ENCODE measurements at places on chromosomes 2 and 18. TPM values are rescaled to one million over a fixed set of nuclear protein-coding genes. Genes with fewer than 3 reads are reported as not detected.

DNA sequence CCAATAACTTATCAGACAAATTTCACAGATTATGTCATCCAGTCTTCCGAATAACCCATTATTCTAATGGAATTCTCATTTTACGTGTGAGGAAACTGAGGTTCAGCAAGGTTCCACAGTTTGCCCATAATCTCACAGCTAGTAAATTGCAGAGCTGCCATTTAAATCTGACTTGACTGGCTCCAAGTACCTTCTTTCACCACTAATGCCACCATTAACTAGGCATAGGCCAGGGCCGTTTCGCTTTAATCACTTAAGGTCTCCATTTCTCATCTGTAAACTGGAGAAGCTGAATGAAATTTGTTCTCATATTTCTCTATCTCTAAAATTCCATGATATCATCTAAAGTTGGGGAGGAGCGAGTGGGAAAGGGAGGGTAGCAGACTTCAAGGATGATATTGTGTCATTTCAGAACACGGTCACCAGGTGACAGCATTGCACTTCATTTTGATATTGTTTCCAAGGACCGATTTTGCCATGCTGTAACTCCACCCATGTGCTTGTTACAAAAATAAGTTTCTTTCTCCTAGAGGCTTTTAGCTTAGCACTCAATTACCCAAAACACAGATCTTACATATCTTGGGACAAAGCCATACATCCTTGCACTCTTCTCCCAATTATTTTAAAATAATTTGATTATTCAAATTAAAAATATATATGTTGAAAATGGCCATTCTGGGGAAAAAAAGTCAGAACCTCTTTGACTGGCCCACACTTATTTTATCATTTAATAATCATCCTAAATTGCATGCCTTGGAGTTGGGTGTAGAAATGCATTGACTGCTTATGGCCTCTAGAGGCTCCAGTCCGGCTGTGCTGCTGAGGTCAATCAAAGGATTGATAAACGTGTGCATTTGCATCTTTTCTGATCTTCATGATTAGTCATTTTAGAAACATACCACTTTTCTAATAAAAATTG, 123.8 kb downstream of the AKAIN1 start:
- no peaks in the 10 kb centered on the region for H3K27me3 ChIP-seq
- H3K4me1 ChIP-seq, result no peaks in the 10 kb centered on the region
- no peak for DNase-seq

Gene SRD5A2
- total RNA-seq, result 8.5 TPM

Gene C2orf80
- not detected for total RNA-seq

DNA sequence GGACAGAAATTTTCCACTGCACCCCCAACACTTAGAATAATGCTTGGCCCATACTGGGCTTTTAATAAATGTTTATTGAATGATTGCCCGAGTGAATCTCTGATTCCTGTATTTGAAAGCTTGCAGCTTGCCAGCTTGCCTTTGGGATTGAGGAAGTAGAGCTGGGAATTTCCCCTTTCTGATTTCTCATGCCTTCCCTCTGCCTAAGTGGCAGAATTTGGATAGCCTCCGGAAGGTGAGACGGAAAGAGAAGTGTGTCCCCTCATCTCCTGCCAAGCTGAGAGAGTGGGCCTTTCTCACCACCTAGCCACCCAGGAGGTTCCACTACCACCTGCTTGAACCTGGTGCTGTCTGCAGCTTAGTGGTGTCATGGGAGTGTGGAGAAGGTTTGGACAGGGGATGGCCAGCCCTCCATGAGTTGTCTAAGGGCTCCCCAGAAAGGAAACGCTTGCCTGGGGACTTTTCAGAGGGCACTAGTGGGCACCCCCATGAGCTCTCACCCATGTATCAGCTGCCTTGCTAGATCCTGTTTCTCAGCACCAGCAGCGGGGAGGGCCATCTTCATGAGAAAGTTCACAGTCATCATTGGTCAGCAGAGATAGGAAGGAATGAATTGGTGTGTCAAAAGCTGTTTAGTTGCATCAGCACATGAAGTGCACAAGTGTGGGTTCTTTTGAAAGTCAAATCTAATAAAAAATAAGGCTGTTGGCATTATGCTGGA, 8.6 kb upstream of the NCOA1 start:
- no peak overlapping the region for H3K4me3 ChIP-seq
- no peaks in the 10 kb centered on the region for H3K36me3 ChIP-seq
- H3K27ac ChIP-seq, result no peak overlapping the region
- no peaks in the 10 kb centered on the region for H3K27me3 ChIP-seq
- DNase-seq, result no peak
- no peaks in the 10 kb centered on the region for H3K4me1 ChIP-seq

DNA sequence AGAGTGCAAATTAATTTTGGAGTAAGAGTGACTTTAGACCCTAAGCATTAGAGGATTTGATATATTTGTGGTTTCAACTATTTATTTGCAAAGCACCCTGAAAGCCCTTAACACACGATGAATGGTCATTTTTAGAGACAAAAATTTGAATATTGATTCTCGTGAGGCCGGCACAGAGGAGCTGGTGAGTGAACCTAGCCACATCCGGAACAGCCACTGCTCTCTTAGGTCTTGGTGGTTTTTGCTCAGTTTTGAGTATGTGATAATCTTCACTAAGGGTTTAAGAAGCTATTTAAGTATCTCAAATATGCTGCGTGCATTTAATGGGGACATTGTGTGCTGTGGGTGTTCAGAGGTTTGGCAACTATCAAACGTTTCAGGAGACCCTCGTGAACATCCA, 204.8 kb downstream of the TSN start:
- no peak overlapping the region for H3K27ac ChIP-seq
- H3K27me3 ChIP-seq, result no peaks in the 10 kb centered on the region
- no peaks in the 10 kb centered on the region for H3K4me1 ChIP-seq
- H3K4me3 ChIP-seq, result no peak overlapping the region
- H3K36me3 ChIP-seq, result no peaks in the 10 kb centered on the region
- no peak for DNase-seq

DNA sequence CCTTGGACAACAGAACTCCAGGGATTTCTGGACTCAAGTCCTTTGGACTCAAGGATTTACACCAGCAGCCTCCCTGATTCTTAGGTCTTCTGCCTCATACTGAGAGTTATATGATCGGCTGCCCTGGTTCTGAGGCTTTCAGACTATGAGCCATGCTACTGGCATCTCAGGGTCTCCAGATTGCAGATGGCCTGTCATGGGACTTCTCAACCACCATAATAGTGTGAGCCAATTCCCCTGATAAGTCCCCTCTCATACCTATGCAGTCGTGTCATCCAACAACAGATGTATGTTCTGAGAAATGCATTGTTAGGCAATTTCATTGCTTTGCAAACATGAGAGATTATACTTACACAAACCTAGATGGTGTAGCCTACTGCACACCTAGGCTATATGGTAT, 61.4 kb upstream of the MSTN start:
- H3K36me3 ChIP-seq, result no peaks in the 10 kb centered on the region
- H3K27ac ChIP-seq, result no peak overlapping the region
- no peak for DNase-seq
- no peaks in the 10 kb centered on the region for H3K4me1 ChIP-seq

Gene PNO1
- total RNA-seq, result 20.2 TPM

Gene HOXD13
- 11.8 TPM for total RNA-seq

Gene NTSR2
- total RNA-seq, result 0.34 TPM

Gene ZDBF2
- 8.1 TPM for total RNA-seq

DNA sequence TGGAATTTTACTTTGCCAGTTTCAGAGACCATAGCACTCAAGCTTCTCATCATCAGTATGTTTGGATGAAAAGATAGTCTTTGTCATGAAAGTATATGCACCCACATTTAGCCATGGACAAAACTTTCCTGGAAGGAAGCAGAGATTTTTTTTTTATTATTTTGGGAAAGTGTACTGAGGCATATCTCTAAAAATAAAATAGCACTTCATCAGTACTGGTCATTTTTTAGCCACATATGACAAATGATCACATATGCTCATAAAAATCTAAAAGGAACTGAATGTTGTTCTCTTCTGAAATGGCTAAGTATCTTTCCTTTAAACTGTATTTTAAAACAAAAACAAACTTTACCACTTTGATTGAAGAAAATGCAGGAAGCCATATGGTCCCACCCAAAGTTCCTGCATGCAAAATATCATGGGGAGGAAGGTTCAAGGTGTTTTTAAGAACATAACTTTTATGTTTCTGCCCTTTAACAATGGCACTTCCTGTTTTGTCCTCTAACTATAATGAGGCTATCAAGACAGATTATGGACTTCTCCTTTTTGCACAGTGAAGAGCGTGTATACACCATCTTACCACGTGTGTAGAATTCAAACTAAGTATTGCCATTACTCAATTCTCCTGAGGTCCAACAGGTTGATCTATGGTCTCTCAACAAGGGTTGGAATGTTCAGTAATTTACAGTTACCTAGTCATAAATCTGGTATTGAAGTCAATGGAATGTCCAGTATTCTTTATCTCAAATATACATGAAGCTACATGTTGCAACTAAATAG, 77.1 kb upstream of the SLC39A10 start:
- H3K36me3 ChIP-seq, result no peaks in the 10 kb centered on the region
- DNase-seq, result no peak
- no peaks in the 10 kb centered on the region for H3K4me1 ChIP-seq
- no peak overlapping the region for H3K27ac ChIP-seq

Gene PCGF1
- 14.7 TPM for total RNA-seq

Gene ODC1
- 261 TPM for total RNA-seq

Gene HOXD4
- 1.2 TPM for total RNA-seq

- no peaks in the 10 kb centered on the region for H3K36me3 ChIP-seq
- H3K4me3 ChIP-seq, result no peak overlapping the region
- DNase-seq, result no peak
- H3K4me1 ChIP-seq, result no peaks in the 10 kb centered on the region
- no peaks in the 10 kb centered on the region for H3K27me3 ChIP-seq
These were observed 1377.9 kb downstream of the RPIA start for GRCh38 chr2:90069290-90069894.

- no peaks in the 10 kb centered on the region for H3K27me3 ChIP-seq
- no peaks in the 10 kb centered on the region for H3K36me3 ChIP-seq
- no peak overlapping the region for H3K4me3 ChIP-seq
- DNase-seq, result no peak
- no peak overlapping the region for H3K27ac ChIP-seq
These were observed 7.2 kb downstream of the ARPC2 start for GRCh38 chr2:218224186-218224585.

- no peak for DNase-seq
- H3K27me3 ChIP-seq, result no peaks in the 10 kb centered on the region
- H3K4me3 ChIP-seq, result no peak overlapping the region
- H3K27ac ChIP-seq, result peak overlapping the region; percentile 5
These were observed 60.9 kb upstream of the TWIST2 start for GRCh38 chr2:238786792-238787490.

- no peaks in the 10 kb centered on the region for H3K36me3 ChIP-seq
- no peaks in the 10 kb centered on the region for H3K27me3 ChIP-seq
- no peak for DNase-seq
- no peak overlapping the region for H3K27ac ChIP-seq
These were observed 38.4 kb upstream of the ITGAV start for GRCh38 chr2:186551323-186552050.

- no peaks in the 10 kb centered on the region for H3K36me3 ChIP-seq
- peaks cover 19% of the 10 kb centered on the region for H3K27me3 ChIP-seq
- no peak overlapping the region for H3K4me3 ChIP-seq
- no peak for DNase-seq
These were observed 367.2 kb downstream of the MTX2 start for GRCh38 chr2:176636401-176636800.

Gene CENPA
- 0.23 TPM for total RNA-seq

- no peak overlapping the region for H3K27ac ChIP-seq
- H3K4me3 ChIP-seq, result no peak overlapping the region
- no peaks in the 10 kb centered on the region for H3K36me3 ChIP-seq
- no peaks in the 10 kb centered on the region for H3K27me3 ChIP-seq
- no peaks in the 10 kb centered on the region for H3K4me1 ChIP-seq
These were observed 11.6 kb downstream of the HNRNPLL start for GRCh38 chr2:38591152-38591551.

Gene LIMS4
- total RNA-seq, result not detected

GRCh38 chr2:59389240-59389639, 1148.1 kb upstream of the FANCL start:
- DNase-seq, result peak; percentile 54
- no peak overlapping the region for H3K4me3 ChIP-seq
- no peaks in the 10 kb centered on the region for H3K36me3 ChIP-seq
- no peak overlapping the region for H3K27ac ChIP-seq
- H3K27me3 ChIP-seq, result no peaks in the 10 kb centered on the region

Gene TPO
- 0.82 TPM for total RNA-seq

DNA sequence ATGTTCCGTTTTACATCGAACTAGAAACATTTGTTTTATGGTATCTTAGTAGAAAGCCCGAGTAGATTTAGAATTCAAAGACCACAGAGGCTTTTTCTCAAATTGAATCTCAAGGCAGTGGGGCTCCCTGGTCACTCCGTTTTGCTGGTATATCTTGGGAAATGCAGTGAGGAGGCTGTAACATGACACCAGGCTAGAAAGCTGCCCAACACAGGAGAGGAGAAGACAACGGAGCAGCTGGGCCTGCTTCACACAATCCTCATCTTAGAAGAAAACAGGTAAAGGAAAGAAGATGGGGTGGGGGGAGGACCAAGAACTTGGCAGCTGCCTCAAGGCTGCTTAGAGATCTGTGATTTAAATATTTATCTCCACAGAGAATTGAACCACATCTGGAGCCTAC, 38.3 kb upstream of the EPB41L3 start:
- no peaks in the 10 kb centered on the region for H3K4me1 ChIP-seq
- DNase-seq, result no peak
- no peaks in the 10 kb centered on the region for H3K36me3 ChIP-seq

DNA sequence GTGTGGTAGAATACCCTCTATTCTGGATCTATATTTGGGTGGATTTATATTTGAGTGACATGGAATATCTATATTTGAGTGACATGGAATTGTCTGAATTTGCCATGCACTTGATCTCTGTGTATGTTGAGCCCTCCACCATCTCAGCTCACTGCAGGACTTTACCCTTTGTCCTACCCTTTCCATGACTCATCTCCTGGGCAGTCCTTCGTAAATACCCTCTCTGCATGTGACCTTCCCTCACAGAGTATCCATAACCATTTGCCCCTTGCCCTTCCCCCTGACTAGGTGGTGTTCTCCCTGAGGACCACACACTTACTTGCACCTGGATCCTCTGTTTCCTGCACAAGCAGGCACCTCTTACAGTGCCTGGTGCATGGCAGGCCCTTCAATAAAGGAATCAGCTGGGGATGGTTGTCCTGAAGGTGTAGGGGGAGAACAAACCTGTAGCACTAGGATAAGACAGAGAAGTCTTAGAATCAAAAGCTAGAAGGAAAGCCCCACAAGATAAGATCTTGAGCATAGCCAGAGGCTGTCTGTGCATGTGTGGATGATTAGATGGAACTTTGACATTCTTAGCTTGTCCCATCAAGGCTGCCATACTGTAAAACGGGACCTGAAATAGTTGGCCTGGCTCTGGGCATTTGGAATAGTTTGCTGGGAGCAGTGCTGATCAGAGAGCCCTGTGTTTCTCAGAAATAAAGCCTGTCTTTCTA, 230.4 kb downstream of the FHOD3 start:
- no peaks in the 10 kb centered on the region for H3K27me3 ChIP-seq
- DNase-seq, result no peak
- no peaks in the 10 kb centered on the region for H3K36me3 ChIP-seq
- no peak overlapping the region for H3K4me3 ChIP-seq
- no peak overlapping the region for H3K27ac ChIP-seq

Gene HOXD12
- 0.36 TPM for total RNA-seq

GRCh38 chr2:17971531-17972125, 93.2 kb downstream of the KCNS3 start:
- DNase-seq, result no peak
- H3K4me1 ChIP-seq, result no peaks in the 10 kb centered on the region
- H3K36me3 ChIP-seq, result no peaks in the 10 kb centered on the region
- no peak overlapping the region for H3K4me3 ChIP-seq
- H3K27me3 ChIP-seq, result no peaks in the 10 kb centered on the region

GRCh38 chr2:132274000-132274399, 112.2 kb upstream of the ANKRD30BL start:
- H3K36me3 ChIP-seq, result no peaks in the 10 kb centered on the region
- H3K27ac ChIP-seq, result no peak overlapping the region
- no peaks in the 10 kb centered on the region for H3K4me1 ChIP-seq

All from prostate gland (tissue), 2 donors.